Stimulated activated CD4-positive, alpha-beta T cell treated with anti-CD3 and anti-CD28 coated beads, Interleukin-12 subunit alpha, Interleukin-12 subunit beta, amount 100 ng/mL, for 48 hours (primary cell): ENCODE measurements at places on chromosomes 1 and 21.

- no peak for DNase-seq
Measured at GRCh38 chr1:204962742-204963632, 80.0 kb upstream of the CNTN2 start.

- DNase-seq = peak; percentile 58
Measured at GRCh38 chr21:31132574-31133242, 94.4 kb upstream of the KRTAP19-8 start.

DNA sequence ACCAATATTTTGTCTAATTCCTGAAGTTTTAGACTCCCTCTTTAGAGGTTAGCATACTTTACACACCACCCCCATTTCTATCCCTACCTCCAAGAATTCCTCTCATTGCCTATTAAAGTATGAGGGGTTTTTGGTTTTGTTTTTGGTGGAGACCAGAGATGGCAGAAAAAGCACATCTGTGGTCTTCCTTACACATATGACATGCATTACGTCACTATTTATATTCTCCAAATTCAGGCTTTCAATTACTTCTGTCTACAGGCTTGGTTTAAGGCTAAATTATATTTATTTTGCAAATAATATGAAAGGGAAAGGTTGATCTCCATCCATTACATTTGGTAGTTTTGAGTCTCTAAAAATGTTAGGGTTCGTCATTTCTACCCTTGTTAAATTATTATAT, 674.6 kb downstream of the LMO4 start:
- DNase-seq = no peak

DNA sequence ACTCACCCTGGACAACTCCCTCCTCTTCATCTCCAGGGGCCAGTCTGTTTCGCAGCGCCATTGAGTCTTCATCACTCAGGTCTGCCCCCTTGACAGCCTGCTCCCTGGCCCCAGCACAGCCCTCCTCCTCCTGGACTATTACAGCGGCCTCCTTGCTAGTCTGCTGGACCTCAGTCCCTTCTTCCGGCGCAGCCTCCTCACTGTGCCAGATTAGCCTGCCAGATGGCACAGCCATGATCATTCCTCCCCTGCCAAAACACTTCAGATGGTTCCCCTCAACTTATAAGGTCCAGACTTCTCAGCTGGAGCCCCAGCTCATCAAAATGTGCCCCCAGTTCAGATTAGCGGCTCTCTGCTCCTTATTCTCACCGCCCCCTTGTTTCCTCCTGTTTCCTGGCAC, 7.0 kb upstream of the CELSR2 start:
- DNase-seq = no peak

DNA sequence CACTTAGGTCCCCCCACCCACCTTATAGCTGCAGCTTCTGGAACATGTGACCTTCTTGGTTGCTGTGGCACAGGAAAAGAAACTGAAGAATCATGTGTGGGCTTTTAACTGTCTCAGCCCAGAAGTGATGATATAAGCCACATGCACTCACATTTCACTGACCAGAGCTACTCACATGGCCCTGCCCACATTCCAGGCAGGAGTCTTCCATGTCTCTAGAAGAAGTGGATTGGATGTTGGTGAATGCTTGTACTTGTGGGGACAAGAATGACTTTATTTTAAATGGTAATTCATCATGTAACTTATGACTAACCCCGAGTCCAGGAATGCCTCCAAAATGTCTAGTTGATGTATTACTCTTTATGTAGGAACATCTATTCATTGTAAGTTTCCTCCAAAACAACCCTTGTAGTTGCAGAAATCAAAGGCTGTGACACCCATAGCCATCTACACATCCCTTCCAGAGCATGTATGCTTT, 15.8 kb upstream of the CAMK1G start:
- no peak for DNase-seq

GRCh38 chr1:22402356-22403053, 49.1 kb upstream of the ZBTB40 start:
- no peak for DNase-seq

GRCh38 chr1:2836333-2836970, 35.0 kb upstream of the TTC34 start:
- DNase-seq = no peak

DNA sequence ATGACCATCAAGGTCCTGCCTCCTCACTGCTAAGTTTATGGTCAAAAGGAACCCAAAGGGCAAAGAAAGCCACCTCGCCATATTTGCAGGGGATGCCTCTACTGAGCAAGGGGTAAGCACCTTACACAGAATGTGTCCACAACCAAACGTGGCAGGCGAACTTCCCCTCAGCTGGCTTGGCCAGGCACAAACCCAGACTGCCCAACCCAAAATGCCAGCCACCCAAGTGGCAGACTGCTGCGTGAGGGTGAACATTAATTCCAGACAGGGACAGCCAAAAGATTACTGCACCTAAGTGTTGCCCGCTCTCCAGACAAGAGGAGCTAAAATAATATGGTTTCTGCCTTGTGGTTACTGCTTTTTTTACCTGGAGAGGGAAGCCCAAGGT, 16.0 kb downstream of the ZNF697 start:
- no peak for DNase-seq

- DNase-seq = no peak
Measured at GRCh38 chr1:43447891-43448708, 5.6 kb downstream of the HYI start.

DNA sequence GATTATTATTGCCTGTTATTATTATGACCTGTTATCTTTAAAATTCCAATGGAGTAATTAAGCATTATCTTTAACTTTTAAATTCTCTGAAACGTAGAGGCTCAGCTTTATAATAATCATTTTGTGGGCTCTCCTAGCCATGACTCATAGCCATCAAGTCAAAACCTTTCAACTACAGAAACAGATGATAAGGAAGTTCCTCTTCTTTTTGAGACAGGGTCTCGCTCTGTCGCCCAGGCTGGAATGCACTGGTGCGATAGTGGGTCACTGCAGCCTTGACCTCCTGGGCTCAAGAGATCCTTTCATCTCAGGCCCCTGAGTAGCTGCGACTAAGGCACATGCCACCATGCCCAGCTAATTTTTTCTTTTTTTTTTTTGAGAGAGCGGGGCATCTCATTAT, 43.5 kb downstream of the CHML start:
- no peak for DNase-seq

GRCh38 chr1:101008229-101008834, 17.3 kb downstream of the DPH5 start:
- DNase-seq = no peak

DNA sequence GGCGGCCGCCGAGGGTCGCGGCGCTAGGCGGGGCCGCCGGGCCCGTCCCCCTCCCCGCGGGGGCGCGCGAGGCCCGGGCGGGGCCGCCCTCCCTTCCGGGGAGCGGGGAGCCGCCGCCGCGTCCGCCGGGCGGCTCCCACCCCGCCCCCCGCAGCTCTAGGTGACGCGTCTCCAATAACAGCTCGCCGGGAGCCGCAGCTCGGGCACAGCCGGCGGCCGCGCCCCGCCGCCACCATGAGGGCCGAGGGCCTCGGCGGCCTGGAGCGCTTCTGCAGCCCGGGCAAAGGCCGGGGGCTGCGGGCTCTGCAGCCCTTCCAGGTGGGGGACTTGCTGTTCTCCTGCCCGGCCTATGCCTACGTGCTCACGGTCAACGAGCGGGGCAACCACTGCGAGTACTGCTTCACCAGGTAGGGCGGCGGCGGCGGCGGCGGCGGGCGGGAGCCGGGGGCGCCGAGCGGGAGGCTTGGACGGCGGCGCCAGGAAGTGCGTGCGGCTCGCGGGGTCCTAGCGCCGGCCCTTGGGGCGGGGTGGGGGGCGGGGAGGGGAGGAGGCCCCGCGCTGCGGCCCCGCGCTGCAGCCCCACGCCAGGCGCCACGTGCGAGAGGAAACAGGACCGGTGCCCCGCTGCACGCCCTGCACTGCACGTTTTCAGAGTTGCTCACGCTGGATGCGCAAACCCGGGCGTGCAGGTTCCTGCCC, at the start of gene SMYD2:
SMYD2 (plus strand) TSS at position 139 of the 699 bp plus-strand sequence; CDS start at position 235, 96 bp downstream.
- DNase-seq = peak; percentile 50

DNA sequence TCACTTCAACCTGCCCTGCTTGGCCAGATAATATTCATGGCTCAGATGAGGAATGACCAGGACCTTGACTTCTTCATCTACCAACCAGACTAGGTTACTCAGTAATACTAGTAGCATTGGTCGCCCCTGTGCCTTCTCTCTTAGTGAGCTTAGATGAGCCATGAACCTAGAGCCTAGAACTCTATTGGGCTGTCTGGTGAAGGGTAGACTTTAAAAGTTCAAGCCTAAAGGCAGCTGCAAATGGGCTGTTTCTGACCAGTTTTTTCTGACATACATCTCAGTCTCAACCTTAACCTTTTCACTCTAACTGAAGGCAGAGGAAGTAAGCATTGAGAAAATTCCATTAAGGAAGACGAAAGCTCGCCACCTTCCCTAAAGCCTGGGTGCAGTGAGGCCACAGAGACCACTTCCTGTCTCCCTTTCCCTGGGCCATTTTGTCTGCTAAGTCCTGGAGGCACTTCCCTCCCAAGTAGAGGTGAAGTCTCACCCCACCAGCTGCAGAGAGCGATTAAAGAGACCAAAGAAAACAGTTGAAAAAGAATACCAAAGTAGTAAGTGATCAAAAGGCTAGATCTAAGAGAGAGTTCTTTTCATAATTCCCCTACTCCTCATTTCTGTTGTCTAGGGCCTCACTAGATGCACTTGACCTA, 53.3 kb downstream of the MTR start:
- no peak for DNase-seq

DNA sequence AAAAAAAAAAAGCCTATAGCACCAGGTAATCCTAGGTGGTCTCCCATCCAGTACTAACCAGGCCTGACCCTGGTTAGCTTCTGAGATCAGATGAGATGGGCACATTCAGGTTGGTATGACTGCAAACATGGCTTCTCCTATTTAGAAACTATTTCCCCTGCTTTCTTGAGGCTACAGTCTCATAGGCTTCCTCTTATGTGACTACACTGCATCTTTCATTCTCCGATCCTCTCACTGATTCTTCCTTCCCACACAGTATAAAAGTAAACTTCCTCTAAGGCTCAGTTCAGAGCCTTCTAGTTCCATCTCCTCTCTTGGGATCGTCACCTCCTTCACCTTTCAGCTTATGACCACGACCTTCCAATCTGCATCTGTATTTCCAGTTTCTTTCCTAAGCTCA, 30.4 kb upstream of the RNF2 start:
- DNase-seq = no peak

GRCh38 chr21:42578034-42578433, 64.4 kb downstream of the SLC37A1 start:
- no peak for DNase-seq

DNA sequence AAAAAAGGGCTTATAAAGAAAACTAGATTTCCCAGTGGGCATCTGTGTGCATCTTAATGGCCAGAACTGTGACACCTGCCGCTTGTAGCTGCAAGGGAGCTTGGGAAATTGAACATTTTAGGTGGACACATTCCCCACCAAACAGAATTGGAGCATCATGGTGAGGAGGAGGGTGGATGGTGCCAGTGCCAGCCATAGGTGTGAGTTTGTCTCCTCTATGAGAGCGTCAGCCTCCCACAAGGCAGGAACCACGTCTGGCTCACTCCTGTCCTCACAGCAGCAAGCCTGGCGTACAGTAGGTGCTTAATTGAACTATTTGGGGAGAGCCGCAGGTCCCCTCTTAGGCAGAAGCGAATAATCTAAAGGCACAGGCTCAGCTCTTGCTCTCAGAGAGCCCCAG, 124.5 kb upstream of the TMEM51 start:
- DNase-seq = no peak

DNA sequence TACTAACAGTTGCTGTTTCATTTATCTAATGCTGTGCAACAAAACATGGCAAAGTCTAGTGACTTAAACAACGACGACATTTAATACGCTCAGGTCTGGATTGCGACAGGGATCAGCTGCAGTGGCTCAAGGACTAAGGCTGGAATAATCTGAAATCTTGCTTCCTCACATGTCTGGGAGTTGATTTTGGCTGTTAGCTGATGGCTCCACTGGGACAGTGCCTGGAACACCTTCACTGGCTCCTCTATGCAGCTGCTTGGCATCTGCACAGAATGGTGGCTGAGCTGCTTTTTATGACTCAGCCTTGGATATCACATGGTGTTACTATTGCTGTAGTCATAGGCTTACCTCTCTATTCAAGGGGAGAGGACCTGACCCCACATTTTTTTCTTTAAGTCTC, 24.0 kb upstream of the BTG3 start:
- DNase-seq = no peak

GRCh38 chr1:188325211-188325610, 1496.5 kb downstream of the PLA2G4A start:
- DNase-seq = no peak

GRCh38 chr1:96515430-96515829, 206.2 kb upstream of the PTBP2 start:
- no peak for DNase-seq

GRCh38 chr1:215603319-215603718, 36.2 kb downstream of the KCTD3 start:
- no peak for DNase-seq

DNA sequence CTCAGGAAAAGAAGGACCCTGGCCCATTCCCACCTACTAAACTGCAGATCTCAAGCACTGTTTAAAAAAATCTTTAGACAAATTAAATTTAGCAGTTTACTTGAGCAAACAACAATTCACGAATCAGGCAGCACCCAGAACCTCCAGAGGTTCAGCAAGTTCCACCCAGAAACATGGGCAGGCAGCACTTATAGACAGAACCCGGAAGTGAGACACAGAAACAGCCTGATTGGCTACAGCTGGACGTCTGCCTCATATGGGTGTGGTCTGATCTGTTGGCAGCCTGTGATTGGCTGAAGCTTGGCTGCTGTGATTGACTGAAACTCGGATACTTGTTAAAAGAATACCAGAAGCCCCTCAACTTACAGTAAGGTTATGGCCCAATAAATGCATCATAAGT, 34.7 kb upstream of the COL6A2 start:
- DNase-seq = no peak

- no peak for DNase-seq
Measured at GRCh38 chr21:25836396-25836795, 101.6 kb downstream of the GABPA start.

GRCh38 chr1:74083128-74083527, 114.8 kb downstream of the LRRIQ3 start:
- DNase-seq = no peak

DNA sequence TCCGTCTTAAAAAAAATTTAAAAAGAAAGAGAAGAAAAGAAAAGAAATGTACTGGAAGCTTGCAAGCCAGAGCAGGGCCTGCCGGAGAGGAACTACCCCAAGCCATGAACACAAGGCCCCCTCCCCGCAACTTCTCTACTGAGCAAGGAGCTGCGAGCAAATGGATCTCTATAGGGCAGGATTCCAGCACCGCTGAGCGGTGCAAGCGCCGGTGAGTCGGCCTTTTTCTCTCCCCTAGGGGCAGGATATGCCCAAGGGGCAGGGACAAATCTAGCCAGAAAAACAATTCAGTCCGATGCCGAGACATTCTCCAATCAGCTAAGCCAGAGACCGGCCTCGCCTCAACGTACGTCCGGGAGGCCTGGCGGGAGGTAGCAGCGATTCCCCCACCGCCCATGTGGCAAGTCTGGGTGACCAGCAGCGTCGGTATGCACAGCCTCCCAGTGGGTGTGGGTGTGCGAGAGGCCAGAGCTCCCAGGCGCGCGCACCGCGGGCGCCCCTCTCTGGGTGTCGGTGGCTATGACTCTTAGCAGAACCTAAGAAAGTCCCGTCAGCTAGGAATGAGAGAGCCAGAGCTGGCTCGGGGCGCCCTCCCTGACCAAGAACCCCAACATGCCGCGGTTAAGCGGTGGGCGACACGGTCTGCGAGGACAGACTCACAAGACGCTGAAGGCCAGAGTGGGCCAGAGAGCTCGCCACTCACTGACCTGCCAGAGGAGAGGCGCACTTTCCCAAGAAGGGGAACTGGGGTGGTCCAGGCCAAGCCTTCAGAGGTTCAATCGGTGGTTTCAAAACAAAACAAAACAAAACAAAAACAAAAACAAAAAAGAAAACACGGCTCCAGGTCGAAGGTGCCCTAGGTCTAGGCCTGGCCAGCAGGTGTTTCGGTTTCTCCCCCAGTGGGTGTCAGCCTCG, 1.9 kb downstream of the CSMD2 start:
- peak; percentile 14 for DNase-seq
